ENCODE measurements at places on chromosomes 16 and 17.

DNA sequence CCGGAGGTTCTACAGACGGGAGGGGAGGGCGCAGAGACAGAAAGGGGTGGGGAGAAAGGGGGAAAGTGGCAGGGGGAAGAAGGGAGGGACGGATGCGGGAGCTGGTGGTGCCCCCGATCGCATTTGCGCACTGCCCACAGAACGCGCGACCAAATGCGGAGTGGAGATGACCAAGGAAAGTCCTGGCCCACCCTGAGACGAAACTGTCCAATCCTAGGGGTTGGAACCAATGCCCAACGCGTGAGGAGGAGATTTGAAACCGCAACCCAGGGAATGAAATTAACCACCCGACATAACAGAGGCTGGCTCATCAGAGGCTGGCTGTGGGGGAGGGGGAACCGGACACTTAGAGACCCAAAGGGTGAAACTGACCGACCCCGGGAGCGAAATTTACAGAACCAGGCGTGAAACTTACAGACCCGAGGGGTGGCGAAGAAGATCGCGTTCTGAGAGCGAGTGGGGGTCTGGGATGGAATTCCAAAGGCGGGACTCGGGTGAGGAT lies 1.4 kb downstream of the HES7 start:
- DNase-seq: no peak

DNA sequence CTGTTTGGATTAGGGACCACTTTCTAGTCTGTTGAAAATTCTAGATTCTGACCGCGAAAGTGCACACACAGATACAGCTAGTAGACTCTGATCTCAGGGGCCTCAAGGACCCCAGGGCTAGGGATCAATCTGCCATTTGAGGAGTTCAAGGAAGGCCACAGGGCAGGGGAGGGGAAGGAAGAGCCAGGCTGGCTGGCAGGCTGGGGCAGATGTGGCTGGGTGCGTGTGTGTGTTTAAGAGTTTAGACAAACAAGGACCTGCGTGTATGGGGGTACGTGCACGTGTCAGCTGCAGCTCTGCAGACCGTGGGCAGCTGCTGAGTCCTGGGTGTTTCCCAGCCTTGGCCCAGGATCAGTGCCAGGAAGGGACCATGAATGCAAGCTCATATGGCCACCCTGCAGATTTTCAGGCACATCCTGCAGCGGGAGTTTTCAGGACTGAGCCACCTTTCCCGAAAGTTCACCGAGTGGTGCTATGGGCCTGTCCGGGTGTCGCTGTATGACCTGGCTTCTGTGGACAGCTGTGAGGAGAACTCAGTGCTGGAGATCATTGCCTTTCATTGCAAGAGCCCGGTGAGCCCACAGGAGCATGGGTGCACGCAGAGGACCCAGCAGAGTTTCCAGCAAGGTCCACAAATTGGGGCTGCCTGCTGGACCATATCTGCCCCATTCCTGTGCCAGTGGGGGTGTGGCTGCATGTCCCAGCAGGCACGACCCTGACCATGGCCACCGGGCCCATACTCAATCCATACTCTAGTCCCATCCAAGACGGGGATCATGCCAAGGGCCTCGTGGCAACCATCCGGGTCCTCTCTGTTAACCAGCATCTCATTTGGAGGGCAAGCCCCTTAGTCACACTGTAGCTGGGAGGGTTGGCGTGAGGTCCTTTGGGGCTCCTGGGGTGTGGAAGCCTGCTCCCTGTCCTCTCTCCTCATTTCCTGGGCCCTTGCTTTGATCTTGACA lies 10.6 kb downstream of the TRPV2 start:
- no peak for DNase-seq

GRCh38 chr17:55757659-55758058 lies 6.8 kb downstream of the PCTP start:
- no peak for DNase-seq

- no peak for DNase-seq
Observed at GRCh38 chr17:1058423-1059130, 61.6 kb downstream of the TIMM22 start.

DNA sequence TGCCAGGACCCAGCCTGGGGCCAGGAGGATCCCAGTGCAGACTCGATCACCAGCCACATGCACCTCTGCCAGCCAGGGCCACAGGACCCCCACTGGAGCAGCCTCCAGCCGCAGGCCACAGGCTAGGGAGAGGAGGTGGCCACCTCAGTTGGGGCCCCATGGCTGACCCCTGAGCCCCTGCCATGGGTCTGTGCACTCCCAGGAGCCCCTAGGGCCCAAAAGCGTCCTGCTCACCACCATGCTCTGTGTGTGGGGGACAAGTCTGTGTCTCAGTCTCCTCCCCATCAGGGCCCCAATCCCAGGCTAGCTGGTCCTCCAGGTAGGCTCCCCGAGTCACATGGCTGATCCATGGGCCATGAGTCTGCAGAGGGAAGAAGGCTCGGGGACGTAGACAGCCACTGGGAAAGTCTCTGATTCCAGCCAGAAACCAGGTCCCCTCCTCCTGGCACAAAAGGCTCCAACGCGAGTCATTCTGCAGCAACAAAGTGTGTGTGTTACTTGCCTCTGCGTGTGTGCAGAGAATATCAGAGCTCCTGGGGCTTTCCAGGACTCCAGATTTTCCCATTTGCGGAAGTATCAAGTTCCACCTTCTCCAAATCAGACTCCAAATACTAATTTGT lies 6.1 kb upstream of the PRSS8 start:
- peak; percentile 59 for DNase-seq

DNA sequence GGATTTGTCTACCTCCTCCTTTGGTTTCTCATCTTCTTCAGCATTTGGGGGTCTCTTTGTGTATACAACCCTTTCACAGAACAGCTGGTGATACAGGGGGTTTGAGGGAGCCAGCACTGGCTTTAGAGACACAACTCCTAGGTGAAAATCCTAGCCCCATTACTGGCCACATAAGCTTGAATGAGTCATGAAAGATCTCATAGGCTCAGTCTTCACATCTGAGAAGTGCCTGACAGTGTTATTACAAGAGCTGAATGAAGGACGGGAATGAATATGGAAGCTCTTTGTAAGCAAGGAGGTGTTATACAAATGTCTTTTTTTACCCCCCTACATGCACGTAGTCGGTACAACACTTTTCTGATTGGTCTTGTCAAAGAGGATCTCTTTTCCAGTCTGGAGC lies 1.7 kb upstream of the B4GALNT2 start:
- DNase-seq: no peak

DNA sequence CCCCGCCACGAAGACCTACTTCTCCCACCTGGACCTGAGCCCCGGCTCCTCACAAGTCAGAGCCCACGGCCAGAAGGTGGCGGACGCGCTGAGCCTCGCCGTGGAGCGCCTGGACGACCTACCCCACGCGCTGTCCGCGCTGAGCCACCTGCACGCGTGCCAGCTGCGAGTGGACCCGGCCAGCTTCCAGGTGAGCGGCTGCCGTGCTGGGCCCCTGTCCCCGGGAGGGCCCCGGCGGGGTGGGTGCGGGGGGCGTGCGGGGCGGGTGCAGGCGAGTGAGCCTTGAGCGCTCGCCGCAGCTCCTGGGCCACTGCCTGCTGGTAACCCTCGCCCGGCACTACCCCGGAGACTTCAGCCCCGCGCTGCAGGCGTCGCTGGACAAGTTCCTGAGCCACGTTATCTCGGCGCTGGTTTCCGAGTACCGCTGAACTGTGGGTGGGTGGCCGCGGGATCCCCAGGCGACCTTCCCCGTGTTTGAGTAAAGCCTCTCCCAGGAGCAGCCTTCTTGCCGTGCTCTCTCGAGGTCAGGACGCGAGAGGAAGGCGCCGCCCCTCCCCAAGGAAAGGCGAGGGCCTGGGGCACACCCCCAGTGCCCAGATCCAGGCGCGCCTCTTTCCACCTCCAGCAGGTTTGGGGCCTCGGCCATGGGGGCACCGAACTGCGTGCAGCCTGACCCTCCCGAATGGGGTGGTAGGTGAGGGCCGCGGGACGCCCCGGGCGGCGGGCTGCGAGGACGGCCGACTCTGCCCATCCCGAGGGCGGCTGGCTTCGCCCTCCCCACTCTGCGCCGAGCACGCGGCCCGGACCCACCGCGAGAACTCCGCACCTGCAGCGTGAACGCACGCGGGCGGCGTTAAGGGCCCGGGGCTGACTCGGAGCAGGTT lies 664 bp downstream of the HBQ1 start:
- no peak for DNase-seq

GRCh38 chr17:38429476-38430100 lies 1.3 kb downstream of the ARHGAP23 start:
- no peak for DNase-seq

- DNase-seq: no peak
Observed at GRCh38 chr17:74544991-74545842, 698 bp downstream of the CD300C start.

- DNase-seq: no peak
Observed at GRCh38 chr16:14249291-14250032, 178.3 kb downstream of the MRTFB start.

DNA sequence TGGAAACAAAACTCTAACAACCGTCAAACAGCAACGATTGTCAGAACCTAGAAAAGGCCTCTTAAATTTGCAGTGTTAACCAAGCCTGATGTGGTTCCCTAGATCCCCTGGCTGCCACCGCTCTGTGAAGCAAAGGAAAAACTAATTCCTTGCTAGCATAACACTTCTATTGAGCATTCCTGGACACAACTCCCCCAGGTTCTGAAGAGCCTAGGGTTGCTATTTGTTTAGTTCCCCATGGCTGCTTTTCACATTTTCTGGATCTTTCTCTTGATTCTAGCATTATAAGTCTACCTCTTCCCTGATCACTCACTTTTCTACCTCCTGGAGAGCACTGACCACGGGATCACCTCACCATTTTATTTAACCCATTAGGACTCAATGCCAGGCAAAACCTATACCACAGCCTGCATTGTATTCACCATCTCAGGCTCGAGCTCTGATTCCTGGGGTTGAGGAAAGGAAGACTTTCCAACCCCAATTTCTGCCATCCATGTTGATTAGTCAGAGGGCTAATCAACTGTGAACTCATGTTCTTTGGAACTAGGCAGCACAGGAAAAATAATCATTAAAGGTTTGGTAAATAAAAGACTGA lies 692 bp upstream of the KCNJ16 start:
- DNase-seq: no peak

GRCh38 chr17:60468371-60468770 lies 46.1 kb downstream of the CHCT1 start:
- no peak for DNase-seq

GRCh38 chr17:55654821-55655220 lies 67.8 kb downstream of the TMEM100 start:
- DNase-seq: no peak

DNA sequence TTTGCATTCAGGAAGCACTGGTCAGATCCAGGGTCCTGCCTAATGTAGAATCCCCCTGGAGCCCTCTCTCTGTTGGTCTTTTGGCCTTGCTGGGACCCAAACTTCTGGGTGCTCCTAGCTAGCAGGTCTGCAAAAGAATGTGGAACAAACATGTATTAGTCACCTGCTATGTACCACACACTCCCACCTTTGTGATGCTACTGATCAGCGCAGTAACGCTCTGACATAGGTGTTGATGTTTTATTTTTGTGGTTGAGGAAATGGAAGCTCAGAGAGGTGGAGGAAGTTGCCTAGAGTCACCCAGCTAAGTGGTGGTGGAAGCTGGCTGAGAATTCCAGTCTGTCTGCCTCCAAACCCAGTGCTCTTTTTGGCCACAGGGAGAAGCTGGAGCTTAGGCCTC lies 35.8 kb upstream of the LGALS9 start:
- DNase-seq: no peak

DNA sequence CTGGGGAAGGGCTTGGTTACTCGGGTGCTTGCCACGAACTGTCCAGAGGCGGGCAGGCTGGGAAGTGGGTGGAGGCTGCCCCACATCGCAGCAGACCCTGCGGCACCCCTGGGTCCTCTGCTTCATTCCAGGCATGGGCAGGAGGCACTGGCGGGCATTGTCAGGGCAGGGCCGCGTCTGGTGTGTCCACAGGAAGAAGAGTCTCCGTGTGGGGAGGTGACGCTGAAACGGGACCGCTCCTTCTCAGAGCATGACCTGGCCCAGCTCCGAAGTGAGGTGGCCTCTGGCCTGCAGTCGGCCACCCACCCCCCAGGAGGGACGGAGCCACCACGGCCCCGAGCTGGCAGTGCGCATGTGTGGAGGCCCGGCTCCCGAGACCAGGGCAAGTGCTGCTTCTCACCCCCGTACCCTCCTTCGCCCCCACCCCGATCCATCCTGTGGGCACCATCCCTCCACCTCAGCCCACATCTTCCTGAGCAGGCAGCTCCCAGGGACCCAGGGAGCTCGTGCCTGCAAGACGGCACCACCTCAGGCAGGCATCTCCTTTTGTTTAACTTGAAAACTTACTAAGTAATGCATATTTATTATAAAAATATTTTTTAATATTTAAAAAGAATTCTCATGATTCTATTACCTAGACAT lies 14.3 kb upstream of the TCF25 start:
- no peak for DNase-seq

GRCh38 chr16:15782573-15783365 lies 74.1 kb downstream of the MYH11 start:
- DNase-seq: no peak

DNA sequence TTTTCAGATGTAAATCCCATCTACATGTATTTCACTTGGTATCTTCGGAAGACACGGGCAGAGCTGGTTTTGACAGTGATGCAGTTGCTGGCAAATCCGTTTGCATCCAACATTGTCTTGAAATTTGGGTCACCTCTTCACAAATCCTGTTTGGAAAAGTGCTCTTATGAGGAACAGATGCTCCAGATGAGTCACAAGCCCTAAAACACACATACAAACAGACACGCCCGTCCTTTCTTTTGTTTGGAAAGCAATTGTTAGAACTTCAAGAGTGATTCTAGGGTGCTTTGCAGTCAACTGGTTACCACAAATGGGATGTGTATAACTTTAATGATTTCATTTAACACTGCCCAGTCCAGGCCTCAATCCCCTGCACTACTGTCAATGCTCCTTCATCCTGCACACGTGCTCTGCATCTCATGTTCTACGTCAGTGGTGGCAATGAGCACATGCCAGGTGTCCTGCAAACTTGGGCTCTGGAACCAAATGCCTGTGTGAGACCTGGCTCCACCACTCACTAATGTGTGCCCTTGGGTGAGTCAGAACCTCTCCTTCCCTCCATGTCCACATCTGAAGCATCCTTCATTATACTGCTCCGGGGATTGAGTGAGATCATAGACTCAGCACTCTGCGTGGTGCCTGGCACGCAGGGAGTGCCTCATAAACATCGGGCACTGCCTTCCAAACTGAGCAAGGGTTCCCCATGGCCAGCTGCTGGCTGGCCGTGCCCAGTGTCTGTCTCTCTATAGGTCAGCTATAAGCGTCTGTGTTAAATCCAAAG lies 19.3 kb upstream of the FOXF1 start:
- DNase-seq: no peak

GRCh38 chr17:72004611-72005331 lies 116.0 kb upstream of the SOX9 start:
- DNase-seq: no peak
